ENCODE measurements at places on chromosomes 11 and 22.

DNA sequence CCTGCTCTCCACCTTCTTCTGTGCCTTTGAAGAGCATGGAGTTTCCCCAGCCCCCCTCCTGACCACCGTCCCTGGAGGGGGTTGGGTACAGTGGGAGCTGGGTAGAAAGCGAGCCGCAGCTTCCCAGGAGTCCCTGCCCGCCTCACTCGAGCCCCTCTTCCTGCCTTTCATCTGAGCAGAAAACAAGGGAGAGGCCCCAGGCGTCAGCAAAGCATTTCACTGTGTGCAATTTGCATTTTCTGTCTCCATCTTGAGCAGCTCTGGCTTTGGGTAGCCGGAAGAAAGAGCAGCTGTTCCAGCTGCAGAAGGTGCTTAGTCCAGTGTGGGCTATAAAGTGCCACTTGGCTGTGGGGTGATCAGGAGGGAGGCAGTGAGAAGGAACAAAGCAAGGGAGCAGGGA lies 229.7 kb downstream of the CEP164 start:
- DNase-seq: no peak

DNA sequence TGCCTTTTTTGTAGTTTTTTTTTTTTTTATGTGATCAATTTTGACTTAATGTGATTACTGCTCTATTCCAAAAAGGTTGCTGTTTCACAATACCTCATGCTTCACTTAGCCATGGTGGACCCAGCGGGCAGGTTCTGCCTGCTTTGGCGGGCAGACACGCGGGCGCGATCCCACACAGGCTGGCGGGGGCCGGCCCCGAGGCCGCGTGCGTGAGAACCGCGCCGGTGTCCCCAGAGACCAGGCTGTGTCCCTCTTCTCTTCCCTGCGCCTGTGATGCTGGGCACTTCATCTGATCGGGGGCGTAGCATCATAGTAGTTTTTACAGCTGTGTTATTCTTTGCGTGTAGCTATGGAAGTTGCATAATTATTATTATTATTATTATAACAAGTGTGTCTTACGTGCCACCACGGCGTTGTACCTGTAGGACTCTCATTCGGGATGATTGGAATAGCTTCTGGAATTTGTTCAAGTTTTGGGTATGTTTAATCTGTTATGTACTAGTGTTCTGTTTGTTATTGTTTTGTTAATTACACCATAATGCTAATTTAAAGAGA lies 12.5 kb downstream of the CCND1 start:
- no peak for DNase-seq

DNA sequence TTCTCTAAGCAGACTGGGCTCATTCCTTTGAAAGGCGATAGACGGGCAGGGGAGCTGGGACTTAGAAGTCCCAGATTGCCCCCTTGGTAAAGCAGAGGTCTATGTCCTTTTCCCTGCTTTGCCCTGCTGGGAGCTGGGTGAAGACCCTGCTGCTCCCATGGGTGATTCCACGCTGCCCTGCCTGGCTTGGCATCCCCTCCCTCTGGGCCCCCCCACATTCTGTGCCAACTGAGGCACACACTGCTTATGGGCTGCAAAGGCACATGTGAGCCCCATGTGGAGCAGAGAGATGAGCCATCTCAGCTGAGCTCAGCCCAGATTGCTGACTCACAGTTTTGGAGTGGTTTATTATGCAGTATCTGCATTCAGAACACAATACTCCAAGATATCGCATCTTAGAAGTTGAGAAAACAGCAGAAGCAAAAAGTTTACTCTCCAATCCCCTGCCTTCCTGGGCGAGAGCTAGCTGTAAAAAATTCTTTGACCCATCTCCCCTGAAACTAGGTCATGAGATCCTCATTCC lies 127.2 kb downstream of the ST3GAL4 start:
- DNase-seq: no peak

DNA sequence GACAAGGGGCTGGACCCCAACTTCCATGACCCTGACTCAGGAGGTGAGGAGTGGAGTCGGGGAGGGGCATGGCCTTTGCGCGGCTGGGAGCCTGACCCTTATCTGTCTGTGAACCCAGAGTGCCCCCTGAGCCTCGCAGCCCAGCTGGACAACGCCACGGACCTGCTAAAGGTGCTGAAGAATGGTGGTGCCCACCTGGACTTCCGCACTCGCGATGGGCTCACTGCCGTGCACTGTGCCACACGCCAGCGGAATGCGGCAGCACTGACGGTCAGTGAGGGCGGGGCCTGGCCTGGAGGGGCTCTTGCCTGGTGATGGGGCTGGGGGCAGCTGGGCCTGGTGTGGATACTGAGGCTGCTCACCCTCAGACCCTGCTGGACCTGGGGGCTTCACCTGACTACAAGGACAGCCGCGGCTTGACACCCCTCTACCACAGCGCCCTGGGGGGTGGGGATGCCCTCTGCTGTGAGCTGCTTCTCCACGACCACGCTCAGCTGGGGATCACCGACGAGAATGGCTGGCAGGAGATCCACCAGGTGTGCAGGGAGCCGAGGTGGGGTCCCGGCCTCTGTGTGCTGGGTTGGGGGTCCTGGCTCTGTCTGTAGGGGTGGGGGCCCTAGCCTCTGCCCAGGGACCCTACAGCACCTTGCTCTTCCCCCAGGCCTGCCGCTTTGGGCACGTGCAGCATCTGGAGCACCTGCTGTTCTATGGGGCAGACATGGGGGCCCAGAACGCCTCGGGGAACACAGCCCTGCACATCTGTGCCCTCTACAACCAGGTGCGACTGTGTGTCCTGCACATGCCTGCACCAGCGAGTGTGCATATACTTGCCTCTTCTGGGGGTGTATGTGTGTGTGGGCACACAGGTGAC lies 6.3 kb downstream of the SHANK3 start:
- no peak for DNase-seq

DNA sequence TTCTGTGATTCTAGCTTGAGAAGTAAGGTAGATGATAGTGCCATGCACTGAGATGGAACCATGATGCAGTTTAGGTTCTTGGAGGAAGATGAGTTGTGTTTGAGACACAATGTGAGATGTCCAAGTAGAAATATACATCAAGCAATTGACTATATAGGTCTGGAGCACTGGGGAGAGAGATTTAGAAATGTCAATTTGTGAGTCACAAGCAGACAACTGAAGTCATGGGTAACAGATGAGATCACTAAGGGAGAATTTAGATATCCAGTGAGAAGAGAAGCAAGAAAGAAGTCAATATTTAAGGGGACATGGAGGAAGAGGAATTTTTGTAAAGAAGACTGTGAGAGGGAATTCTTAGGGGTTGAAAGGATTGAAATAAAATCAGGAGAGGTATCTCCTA lies 65.1 kb upstream of the RRAS2 start:
- no peak for DNase-seq

DNA sequence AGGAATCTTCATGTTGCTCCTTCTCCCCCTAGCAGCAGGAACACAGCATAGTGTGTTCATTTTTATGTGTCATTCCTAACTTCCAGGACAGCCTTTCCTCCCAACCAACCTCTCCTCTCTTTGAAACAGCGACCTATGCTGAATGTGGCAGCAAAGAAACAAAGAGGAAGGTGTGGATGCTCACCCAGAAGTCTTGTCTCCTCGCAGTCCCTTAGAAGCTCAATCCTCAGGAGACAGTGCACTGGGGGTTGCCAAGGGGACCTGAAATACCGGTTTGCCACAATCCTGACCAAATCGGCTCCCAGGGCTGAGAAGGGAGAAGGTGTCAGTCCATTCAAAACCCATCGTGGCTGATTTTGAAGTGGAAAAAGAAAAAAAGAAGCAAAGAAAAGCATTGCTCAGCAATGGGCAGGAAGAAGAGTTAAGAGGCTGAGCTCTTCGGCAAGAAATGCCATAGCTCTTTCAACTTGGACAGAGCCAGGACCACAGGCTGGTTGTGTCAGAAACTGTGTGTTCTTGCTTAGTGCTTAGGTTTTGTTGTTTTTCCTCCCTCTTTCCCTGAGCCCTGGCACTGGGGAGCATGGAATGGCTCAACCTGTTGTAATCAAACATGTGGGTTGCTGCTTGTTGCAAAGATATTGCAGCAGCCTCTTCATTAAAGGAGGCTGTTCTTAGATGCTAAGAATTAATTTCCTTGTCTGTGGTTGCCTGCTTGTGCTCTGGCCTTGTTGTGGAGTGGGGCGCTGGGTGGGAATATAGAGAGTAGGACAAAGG lies 30.4 kb upstream of the TENM4 start:
- no peak for DNase-seq

GRCh38 chr11:44826922-44827643 lies 100.3 kb downstream of the TSPAN18 start:
- no peak for DNase-seq

GRCh38 chr11:43508511-43508918 lies 149.8 kb downstream of the TTC17 start:
- no peak for DNase-seq

GRCh38 chr22:46099740-46100139 lies 50.6 kb upstream of the PPARA start:
- no peak for DNase-seq

- DNase-seq: no peak
Observed at GRCh38 chr11:33005175-33005574, 10.5 kb upstream of the DEPDC7 start.

DNA sequence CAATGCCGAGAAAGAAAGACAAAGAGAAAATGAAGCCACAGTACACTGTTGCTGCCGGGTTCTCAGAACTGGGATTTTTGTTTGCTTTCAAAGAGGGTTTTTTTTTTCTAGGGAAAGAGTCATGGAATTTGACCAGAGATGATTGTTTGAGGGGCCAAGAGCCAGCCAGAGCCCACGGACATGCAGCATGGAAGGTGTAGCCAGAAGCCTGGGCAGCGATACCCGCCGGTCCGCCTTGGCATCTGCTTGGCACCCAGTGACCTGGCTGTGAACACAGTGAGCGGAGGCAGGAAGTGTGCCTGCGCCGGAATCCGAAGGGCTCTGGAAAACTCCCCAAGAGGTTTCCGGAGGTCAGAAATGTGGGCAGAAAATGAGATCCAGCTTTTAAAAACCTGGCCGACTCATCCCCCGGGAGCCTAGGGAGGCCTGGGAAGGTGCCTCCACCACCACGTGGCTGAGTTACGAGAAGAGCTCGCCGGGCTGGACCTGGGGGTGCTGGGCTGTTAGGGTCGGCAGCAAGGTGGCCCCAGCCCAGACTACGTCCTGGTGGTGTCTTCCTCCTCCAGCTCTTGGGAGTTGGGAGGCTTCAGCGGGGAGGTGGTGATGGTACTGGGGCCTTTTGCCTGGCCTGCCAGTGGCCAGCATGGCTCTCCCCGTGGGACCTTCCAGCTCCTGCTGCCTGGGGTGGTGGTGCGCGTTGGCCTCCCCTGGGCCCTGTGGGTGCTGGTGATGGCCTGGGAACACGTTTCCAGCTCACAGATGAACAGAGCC lies 61.6 kb upstream of the PPARA start:
- DNase-seq: no peak

DNA sequence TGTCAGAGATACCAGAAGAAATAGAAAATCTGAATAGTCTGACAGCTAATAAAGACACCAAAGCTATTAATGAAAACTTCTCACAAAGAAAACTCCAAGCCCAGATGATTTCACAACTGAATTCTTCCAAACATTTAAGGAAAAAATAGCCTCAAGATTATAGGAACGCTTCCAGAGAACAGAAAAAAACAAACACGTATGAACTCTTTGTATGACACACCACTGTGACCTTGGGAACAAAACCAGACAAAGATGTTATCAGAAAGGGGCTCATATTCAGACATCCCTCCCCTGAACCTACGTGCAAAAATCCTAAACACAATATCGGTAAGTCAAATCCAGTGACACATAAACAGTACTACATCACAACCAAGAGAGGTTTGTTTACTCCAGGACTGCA lies 23.5 kb downstream of the CERK start:
- DNase-seq: no peak

- DNase-seq: no peak
Observed at GRCh38 chr11:36328966-36329673, 33.0 kb downstream of the PRR5L start.

- DNase-seq: no peak
Observed at GRCh38 chr11:119205080-119205479, 1.1 kb upstream of the CBL start.

GRCh38 chr22:30305519-30305905 lies 16.2 kb upstream of the CASTOR1 start:
- peak; percentile 25 for DNase-seq

DNA sequence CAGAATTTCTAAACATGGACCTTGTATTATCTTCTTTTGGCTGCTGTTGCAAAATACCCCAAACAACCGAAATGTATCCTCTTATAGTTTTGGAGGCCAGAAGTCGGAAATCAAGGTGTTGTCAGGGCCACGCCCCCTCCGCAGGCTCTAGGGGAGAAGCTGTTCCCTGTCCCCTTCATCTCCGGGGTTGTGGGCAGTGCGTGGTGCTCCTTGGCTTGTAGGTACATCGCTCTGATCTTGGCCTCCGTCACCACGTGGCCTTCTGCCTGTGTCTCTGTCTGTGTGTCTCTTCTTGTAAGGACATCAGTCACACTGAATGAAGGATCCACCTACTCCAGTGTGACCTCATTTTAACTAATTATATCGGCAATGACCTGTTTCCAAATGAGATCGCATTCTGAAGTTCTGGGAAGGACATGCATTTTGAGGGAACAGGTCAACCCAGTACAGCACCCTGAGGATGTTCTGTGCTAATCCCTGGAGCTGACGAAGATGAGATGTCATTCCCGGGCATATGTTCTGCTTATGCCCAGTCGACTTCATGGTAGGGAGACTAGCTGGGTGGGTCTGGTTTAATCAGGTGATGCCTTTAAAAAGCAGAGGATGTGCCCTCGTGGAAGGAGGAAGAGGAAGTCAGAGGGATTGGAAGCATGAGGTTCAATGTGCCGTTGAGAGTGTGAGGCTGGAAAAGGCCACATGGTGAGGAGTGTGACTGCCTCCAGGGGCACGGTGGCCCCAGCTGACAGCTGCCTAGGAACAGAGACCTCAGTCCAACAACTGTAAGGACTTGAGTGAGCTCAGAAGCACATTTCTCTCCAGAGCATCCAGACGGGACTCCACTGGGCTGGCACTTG lies 531.1 kb downstream of the TBC1D22A start:
- no peak for DNase-seq

- no peak for DNase-seq
Observed at GRCh38 chr11:110463153-110463552, 33.4 kb downstream of the FDX1 start.

- no peak for DNase-seq
Observed at GRCh38 chr11:69559181-69559580, 77.7 kb downstream of the LINC01488 start.

- no peak for DNase-seq
Observed at GRCh38 chr11:110524238-110524637, 94.5 kb downstream of the FDX1 start.

- no peak for DNase-seq
Observed at GRCh38 chr11:77212314-77213007, 84.4 kb downstream of the MYO7A start.

GRCh38 chr11:29782447-29782846 lies 234.4 kb downstream of the KCNA4 start:
- DNase-seq: no peak
